Hepatic stellate cell (primary cell): ENCODE measurements at places on chromosomes 3 and 15.

GRCh38 chr3:37162501-37163245 lies 11.7 kb downstream of the LRRFIP2 start:
- DNase-seq, result no peak

- no peak for DNase-seq
Measured at GRCh38 chr3:146865175-146865755, 260.1 kb upstream of the PLSCR5 start.

DNA sequence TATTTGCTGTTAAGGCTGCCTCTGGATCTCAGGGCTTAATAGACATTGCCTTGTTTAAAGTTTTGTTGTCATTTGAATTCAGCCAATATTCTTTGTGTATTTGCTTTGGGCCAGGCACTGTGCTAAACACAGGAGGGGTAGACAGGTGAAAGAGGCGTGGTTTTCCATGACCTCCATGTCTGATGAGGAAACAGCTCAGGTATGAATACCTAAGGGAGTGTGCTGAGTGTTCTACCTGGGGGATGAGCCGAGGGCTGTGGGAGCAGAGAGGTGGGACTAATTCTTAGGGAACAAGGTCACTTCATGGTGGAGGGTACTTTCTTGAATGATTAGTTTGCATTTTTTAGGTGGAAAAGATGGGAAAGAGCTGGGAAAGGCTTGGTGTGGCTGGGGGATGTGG lies 108.2 kb downstream of the THSD4 start:
- DNase-seq, result no peak

GRCh38 chr3:158519776-158520175 lies 51.2 kb upstream of the MLF1 start:
- no peak for DNase-seq

DNA sequence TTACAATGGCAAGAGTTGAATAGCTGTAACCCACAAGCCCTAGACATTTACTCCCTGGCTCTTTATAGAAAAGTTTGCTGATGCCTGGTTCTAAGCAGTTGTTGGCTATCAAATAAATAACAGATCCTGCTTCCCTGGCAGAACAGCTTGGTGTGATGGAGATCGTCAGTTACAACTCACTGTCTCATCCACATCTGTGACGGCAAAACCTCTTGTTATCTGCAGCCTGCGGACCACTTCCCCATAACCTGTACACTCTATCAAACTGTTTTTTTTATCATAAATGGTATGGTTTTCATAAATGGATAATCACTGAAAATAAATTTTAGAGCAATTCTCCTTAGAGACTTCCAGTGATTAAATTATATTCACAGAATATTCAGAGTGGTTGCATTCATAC lies 14.1 kb downstream of the ZDHHC3 start:
- no peak for DNase-seq

GRCh38 chr3:177525987-177526712 lies 328.9 kb upstream of the TBL1XR1 start:
- no peak for DNase-seq
